ENCODE measurements at places on chromosomes 12 and 14. TPM values are rescaled to one million over a fixed set of nuclear protein-coding genes. Genes with fewer than 3 reads are reported as not detected.

GRCh38 chr14:32710731-32711680, 227.7 kb upstream of the NPAS3 start:
- H3K4me1 ChIP-seq = peaks cover 7% of the 10 kb centered on the region
- H3K27me3 ChIP-seq = no peaks in the 10 kb centered on the region
- no peak overlapping the region for H3K27ac ChIP-seq
- no peaks in the 10 kb centered on the region for H3K36me3 ChIP-seq
- H3K4me3 ChIP-seq = no peak overlapping the region

GRCh38 chr12:128111951-128112350, 155.0 kb upstream of the TMEM132C start:
- H3K4me3 ChIP-seq = no peak overlapping the region
- H3K36me3 ChIP-seq = no peaks in the 10 kb centered on the region
- H3K27me3 ChIP-seq = no peaks in the 10 kb centered on the region
- no peak overlapping the region for H3K27ac ChIP-seq

GRCh38 chr12:83185241-83185640, 498.5 kb downstream of the TMTC2 start:
- no peaks in the 10 kb centered on the region for H3K4me1 ChIP-seq
- DNase-seq = no peak
- H3K27me3 ChIP-seq = no peaks in the 10 kb centered on the region
- H3K27ac ChIP-seq = no peak overlapping the region

GRCh38 chr14:75389679-75390078, 38.1 kb upstream of the JDP2 start:
- H3K36me3 ChIP-seq = no peaks in the 10 kb centered on the region
- no peak overlapping the region for H3K4me3 ChIP-seq
- no peak for DNase-seq
- no peak overlapping the region for H3K27ac ChIP-seq
- no peaks in the 10 kb centered on the region for H3K27me3 ChIP-seq

NUDT14 gene
- total RNA-seq = 5.4 TPM
